Choroid plexus epithelial cell (primary cell): ENCODE measurements at places on chromosomes 3 and 15.

DNA sequence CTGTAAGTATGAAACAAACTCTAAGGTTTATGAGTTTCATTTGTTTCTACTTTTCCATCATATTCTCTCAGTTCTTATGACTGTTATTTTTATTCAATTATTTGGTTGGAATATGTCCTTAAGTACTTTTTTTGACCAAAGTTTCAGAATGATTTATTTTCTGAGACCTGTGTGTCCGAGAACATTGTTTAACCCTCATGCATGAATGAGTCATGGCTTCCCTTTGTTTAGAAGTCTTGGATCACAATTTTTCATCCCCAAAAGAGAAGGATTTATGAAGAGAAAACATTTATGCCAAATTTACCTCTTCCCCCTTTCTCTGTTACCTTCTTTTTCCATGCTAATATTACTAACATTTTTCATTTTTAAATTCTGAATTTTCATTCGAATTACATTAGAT lies 518.0 kb upstream of the NR2F2 start:
- peak; percentile 44 for DNase-seq

DNA sequence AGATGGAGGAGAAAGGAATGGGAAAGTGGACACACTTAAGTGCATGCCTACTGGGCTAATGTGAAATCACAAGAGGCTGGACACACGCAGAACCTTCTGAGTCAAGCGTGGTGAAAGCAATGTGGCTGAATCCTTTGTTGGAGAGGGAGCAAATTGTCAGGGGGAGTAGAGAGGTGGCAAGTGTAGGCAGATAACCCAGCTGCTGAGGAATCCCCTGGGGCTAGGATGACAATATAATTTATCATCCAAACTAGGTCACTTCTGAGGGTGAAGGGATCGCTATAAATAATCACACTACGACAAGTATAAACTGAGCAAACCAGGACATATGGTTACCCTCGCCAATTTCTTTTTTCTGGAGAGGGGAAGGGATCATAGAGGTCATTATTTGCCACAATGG lies 28.7 kb downstream of the TAMM41 start:
- no peak for DNase-seq

GRCh38 chr3:88779482-88779881 lies 327.9 kb upstream of the EPHA3 start:
- DNase-seq = peak; percentile 4

GRCh38 chr15:68031404-68031803 lies 22.7 kb upstream of the PIAS1 start:
- no peak for DNase-seq

- peak; percentile 72 for DNase-seq
Measured at GRCh38 chr3:162390891-162391290, 894.3 kb downstream of the OTOL1 start.

GRCh38 chr3:180911876-180912303 lies 580 bp upstream of the FXR1 start:
- DNase-seq = no peak

DNA sequence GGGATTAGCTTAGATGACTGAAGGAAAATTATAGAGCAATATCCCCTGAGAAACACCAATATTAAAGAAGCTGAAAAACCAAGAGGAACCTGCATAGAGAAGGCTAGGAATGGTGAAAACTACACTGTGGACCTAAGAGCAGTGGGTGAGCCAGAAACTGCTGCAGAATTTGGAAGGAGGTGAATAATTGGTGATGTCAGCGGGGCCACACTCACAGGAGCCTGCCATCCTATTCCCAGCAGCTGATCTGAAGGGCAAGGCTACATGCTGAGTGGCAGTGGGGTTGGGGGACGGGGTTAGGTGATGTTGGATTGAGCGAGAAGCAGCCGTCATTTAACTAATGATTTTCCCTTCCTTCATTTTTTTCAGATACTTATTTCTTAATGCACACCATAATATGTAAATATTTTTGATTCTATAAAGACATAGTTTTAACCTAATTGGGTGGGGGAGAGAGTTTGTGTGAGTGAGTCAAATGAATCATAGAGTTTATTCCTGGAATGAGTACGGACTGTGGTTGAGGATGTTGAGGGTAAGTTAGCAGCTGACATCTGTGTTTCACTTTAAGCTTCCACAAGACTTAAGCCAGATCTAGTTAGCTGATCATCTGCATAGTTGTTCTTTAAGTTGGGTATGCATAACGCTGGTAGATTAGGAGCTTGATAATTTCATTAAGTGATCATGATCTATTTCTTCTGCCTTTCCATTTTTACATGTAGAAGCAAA lies 222.8 kb downstream of the PTPRG start:
- DNase-seq = peak; percentile 81

DNA sequence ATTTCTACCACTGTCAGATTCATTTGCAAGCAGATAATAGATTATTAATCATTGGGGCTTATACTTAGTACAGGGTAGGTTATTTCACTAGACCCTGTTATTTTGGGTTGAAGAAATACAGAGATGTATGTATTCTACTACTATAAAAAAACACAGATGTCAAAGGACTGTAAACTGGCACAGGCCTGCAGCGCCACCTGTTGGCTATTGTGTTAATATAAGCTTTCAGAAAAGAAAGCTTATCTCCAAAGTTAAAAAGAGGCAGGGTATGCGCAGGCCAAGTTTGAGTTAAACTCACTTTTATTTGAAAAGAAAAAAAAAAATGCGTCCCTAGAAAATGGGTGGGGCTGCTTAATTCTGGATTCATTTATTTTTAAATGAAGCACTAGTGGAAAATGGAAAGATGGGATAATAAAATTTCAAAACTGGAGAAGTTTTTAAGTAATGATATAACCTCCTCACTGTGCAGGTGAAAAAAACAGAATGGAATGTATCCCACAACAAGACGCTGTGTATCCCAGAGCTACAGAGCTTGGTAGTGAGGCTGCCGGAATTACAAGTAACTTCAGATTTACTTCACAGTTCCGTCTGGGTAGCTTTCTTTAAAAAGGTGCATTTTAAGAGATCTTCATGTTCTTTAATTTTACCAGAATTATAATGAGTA lies 407.2 kb upstream of the TGFBR2 start:
- DNase-seq = peak; percentile 75

DNA sequence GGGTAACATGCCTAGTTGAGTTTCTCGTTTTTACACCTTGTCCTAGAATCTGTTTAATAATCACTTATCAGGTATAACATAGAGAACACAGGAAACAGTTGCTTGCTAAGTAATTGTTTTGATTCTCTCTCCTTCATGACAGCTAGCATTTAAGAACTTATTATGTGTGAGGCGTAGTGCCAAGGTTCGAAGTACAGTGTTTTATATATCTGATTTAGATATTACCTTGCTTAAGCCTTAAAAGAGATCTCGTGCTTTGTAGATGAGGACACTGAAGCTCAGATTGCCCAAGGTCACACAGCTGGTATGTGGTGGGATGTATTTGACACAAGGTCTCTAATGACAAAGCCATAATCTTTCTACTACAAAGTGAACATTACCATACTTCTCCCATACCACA lies 29.0 kb upstream of the IFT57 start:
- DNase-seq = no peak

GRCh38 chr3:170493712-170494182 lies 75.1 kb downstream of the CLDN11 start:
- DNase-seq = peak; percentile 76

DNA sequence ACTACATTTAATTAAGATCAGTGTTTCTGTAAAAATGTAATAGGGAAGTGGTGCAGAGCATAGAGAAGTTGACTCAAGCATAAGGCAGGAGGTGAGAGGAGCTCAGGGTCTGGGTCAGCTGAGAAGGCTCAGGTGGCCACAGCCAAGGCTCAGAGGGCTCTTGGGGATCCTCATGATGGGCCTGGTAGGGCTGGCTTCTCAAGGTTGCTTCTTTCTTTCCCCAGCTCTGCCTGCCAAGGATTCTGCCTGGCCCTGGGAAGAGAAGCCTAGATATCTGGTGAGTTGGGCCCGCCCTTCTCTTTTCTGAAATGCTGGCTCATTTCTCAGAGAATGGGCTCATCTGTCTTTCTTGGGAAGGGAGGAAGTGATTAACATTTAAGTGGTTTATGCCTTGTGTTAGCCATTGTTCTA lies 6.5 kb downstream of the ZNF589 start:
- no peak for DNase-seq

DNA sequence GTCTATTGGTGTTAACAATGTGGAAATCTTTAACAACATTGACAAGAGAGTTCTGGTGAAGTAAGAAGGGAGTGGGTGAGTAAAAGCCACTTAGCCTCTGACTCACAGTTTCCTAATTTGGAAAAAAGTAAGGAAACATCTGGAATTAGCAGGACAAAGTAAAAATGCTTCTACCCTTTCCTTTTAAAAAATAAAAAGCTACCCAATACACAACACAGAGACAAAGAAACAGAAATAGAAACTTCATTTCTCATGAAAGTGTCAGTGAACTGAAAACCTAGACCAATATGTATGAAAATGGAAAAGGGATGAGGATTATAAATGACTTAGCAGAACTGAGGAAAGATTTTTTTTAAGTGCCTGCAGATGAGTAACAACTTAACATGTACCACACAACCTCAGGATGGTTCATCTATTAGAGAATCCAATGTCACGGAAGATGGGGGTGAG lies 65.4 kb downstream of the SSR3 start:
- no peak for DNase-seq

GRCh38 chr3:153901991-153902390 lies 219.2 kb upstream of the ARHGEF26 start:
- no peak for DNase-seq

DNA sequence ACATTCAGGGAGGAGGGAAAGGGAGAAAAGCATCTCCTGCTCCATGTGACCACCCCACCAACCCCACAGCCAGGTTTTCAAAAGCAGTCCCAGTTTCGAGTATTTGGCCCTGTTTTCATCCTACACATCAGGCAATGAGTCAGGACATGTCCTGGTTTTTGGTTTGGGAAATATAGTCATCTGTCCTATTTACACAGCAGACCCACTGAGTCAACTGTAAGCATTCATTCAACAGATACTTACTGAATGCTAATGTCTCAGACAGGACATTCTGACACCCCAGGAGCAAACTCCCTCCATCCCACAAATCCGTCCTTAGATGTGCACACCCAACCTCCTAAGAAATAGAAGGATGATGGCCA lies 32.9 kb downstream of the IGDCC3 start:
- no peak for DNase-seq

DNA sequence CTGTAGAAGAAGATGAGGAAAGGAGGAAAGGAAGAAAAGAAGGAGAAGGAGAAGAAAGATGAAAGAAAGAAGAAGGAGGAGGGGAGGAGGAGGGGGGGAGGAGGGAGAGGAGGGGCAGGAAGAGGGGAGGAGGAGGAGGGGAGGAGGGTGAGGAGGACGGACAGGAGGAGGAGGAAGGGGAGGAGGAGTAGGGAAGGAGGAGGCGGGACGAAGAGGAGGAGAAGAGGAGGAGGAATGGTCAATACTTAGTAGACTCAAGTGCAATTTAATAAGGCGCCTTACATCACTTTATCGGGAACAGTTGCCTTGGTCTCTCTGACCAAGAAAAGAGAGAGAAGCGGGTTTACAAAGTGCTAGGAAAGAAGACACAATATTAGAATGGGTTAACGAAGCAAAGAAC lies 23.7 kb upstream of the NR2E3 start:
- no peak for DNase-seq

GRCh38 chr3:149908424-149908957 lies 62.2 kb downstream of the PFN2 start:
- no peak for DNase-seq

DNA sequence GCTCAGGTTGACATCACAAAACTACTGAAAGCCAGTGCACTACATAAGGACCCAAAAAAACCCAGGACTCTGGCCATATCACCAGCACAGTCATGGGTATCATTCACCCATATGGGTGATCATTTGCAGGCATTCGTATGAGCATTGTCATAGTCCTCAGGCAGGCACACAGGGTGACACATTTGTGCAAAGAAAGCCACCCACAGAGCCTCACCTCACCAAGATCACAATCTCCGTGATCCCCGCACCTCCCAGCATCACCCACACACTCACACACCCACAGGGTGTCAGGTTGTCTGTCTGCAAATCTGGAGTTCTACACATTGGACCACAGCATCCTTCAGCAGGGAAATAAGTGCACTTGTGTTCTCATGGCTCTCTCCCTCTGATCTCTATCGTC lies 166.0 kb upstream of the LPP start:
- no peak for DNase-seq

DNA sequence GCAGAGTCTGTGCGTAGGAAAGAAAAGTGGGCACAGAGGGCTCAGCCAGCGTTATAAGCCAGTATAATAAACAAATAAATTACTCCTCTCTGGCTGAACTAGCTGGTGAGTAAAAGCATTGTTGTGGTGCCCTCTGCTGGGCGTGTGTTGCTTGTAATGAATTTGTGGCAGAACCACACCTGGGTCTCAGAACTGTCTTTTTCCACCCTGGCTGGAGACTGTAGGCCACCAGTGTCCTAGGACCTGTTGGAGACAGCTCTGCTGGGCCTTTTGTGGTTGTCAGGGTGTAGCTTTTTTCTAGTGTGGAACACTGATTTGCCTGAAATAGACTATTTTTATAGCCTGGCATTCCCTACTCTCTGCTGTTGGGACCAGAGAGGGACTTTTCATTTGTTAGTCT lies 130.5 kb upstream of the EIF1B start:
- peak; percentile 86 for DNase-seq

- no peak for DNase-seq
Measured at GRCh38 chr3:13102386-13103345, 29.4 kb upstream of the IQSEC1 start.

DNA sequence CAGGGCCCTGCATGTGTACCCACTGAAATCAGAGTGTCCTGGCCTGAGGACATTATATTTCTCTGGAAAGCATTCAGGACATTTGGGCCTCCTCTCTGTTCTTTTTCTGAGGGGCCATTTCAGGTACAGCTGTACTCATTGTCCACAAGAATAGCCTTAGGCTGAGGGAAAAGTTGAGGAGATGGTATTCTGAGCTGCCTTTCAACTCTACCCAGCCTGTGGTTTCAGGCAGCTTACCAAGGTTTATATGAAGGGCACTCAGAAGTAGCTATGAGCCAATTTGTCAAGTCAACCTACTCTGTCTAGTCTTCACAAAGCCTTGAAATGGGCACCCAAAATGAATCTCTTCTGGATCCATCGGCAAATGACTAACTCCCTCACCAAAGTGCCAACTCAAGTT lies 9.4 kb downstream of the ATP13A4 start:
- DNase-seq = no peak

- no peak for DNase-seq
Measured at GRCh38 chr3:54705730-54706129, 222.1 kb downstream of the LRTM1 start.
